ENCODE measurements at places on chromosomes 2 and 18.

- peak; percentile 95 for DNase-seq
Observed at GRCh38 chr18:3623769-3624545, 174.0 kb downstream of the TGIF1 start.

GRCh38 chr18:4248686-4249085 is 206.4 kb downstream of the DLGAP1 start:
- DNase-seq = no peak

DNA sequence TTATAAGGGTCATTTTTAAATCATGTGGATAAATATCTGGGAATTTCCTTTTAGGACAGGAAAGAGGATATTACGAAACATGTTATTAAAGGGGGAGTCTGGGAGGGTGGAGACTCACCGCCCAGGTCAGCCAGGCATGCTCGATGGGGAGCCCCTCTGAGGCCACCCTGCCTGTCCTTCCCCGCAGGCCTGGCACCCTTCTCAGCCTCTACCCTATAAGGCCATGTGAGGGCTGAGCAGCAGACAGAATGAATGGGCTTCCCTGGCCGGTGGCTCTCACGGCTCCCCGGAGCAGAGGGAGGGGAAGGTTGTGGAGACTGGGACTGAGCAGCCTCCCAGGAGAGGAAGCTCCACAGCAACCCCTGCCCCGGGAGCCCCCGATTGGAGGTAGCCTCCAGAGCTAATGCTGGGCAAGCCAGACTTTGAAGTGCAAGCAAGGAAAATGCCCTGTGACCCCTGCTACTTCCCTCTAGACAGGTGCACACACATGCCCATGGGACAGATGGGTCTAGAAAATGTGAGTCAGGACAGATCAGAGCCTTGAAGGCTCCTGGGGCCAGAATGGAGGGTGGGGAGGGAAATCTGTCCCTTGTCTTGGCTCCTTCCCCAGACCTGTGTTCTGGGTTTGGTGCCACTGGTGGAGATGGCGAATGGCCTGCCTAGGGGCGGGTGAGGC is 13.2 kb upstream of the ARMC9 start:
- DNase-seq = no peak

GRCh38 chr2:19059076-19059475 is 299.3 kb downstream of the OSR1 start:
- no peak for DNase-seq

GRCh38 chr18:46542545-46542944 is 114.5 kb downstream of the LOXHD1 start:
- no peak for DNase-seq

- peak; percentile 81 for DNase-seq
Observed at GRCh38 chr2:40403233-40403836, 48.6 kb downstream of the SLC8A1 start.

DNA sequence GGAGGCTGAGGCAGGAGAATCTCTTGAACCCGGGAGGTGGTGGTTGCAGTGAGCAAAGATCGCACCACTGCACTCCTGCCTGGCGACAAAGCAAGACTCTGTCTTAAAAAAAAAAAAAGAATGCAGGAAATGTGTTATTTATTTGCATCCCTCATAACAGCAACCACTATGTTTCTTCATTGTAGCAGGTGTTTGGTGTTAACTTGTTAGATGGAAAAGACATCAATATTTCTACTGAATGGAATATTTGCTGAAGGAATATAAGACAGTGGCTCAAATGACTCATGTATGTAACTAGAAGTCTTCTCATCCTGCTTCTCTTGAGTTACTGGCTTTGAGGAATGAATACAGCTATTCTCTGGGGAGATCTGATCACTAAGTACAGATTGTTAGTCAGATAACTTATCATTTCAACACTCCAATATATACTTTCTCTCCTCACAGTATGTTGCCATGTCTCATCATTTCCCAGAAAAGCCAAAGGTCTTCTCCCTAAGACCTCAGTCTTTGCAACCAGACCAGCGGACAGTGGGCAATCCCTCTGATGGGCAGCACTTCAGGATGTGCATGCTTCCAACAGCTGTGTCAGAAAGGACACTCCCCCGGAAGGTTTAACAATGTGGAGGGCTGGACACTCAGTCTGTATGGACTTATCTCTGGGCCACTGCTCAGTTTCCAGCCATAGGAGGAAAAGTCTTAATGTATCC is 104.4 kb upstream of the STK17B start:
- no peak for DNase-seq

- peak; percentile 95 for DNase-seq
Observed at GRCh38 chr18:58572181-58572580, 56.7 kb downstream of the ALPK2 start.

DNA sequence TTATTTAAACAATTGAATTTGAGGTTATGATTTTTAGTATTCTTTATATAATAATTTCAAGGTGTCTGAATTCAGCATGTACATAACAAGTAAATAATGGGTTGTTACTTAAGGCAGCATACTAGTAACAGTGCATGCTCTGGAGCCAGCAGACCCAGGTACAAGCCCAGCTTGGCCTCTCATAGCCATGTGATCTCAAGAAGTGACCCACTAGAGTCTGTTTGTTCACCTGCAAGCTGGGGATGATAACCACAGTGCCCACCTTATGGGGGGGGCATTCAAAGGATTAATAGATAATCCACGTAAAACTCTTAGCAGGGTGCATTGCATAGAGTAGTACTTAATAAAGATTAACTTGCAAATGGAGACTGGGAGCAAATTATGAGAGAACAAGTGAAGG is 163.6 kb downstream of the TRABD2A start:
- no peak for DNase-seq

DNA sequence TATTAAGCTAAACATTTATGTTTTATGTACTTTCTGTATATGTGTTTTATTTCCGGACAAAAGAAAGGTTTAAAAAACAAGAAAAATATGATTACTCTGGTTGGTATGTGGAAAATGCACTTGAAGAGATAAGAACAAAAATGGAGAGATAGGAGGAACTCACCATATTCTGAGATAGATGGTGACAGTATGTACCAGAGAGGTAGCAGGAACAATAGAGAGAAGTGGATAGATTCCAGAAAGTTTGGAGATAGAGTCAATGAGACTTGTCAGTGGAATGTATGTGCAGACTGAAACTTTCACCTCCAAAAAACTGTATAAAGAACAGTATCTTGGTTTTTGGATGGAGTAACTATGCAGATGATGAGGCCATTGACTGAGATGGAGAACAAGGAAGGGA is 105.6 kb upstream of the FSHR start:
- DNase-seq = no peak

DNA sequence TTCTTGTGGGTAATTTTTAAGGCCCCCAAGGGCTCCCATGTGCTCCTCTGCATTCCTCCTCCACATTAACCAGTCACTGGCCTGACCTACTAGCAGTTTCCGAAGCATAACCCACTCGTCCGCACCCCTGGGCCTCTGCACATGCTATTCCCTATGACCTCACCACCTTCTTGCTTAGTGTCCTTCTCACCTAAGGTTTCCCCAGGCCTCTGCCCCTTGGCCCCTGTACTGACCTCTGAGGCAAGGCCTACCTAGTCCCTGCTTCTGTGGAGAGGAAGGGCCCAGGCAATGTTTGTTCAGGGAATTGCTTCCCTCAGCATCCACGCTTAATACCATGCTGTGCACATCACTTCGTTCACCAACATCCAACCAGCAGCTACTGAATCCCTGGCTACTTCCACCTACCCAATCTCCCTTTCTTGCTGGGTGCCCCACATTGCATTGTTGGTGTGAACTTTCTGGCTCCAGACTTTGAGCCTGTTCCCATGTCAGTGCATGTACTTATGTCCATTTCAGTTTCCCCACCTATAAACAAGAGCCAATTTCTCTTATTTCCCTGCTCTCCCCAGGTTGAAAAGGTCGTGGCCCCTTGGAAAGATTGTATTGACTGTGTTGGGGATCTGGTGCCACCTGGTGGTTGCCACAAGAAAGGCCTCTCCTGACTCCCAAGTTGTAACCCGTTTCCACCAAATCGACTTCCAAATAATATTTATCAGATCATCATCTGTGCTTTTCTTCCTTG is 19.2 kb upstream of the TMEM177 start:
- no peak for DNase-seq

GRCh38 chr18:75156139-75156750 is 52.7 kb downstream of the PTGR3 start:
- no peak for DNase-seq

DNA sequence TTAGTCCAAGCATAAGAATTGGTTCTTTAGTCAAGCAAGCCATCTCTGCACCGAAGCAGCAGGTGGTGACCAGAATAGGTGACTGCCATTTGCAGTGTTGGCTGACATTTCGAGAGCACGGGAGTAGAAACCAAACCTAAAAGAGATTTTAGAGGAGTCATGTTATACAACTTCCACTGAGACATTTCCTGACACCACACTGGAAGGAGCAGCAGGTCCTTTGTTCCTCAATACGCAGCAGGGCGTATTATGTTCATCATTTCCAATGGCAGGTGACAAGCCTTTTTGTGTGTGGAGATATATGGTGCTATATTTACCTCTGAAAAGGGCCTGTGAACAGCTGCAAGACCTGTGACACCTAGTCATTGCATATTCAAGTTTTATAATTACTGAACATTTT is 418.8 kb upstream of the NETO1 start:
- no peak for DNase-seq

GRCh38 chr18:74457043-74457724 is at the start of gene DIPK1C:
Gene DIPK1C, minus strand, starts transcription at chr18:74457308. Its CDS starts 49 bp downstream, at chr18:74457259.
- no peak for DNase-seq

- DNase-seq = peak; percentile 33
Observed at GRCh38 chr2:223941579-223942277, 3.4 kb downstream of the WDFY1 start.

GRCh38 chr18:45910405-45911023 is 56.6 kb downstream of the EPG5 start:
- DNase-seq = no peak

DNA sequence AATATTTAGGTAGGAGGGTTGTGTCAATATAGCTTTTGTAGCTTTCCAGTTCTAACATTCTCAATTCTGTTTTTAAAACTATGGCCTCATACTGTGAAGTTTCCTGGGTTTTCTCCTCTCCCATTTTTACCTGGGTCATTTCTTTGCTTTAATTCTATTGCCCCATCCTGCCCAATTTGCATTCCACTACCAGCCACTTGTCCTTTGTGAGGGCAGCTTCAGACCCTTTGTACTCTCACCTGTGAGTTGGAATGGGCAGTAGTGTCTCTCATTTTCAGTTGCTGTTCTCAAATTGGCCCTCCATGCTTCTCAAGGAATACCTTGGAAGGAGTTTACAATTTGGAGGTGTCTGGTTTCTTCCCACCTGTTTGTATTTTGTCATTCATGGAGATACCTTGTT is 108.4 kb downstream of the CAMKMT start:
- no peak for DNase-seq

GRCh38 chr2:57549642-57550102 is 496.9 kb upstream of the VRK2 start:
- no peak for DNase-seq

- DNase-seq = no peak
Observed at GRCh38 chr2:210190345-210190744, 19.1 kb upstream of the KANSL1L start.

- DNase-seq = no peak
Observed at GRCh38 chr2:23940718-23941620, 706 bp downstream of the UBXN2A start.

DNA sequence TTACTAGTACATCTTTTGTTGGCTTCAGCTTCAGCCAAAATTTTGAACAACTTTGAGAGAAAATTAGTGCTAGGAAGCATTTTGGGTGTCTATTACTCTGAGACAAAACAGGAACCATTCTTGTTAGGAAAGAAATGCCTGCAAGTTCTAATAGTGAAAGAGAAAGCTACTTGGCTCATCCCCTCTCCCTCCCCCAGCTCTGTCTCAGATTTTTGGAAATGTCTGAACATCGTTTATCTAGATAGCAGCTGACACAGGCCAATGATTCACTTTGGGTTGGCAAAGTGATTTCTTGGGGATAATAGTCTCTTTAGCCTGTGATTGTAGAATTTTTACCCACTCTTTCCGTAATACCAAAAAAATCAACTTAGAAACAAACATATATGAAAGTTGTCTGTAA is 42.3 kb upstream of the PTPRM start:
- no peak for DNase-seq

- no peak for DNase-seq
Observed at GRCh38 chr2:8412586-8412985, 269.3 kb upstream of the ID2 start.

GRCh38 chr2:226797989-226798421 is 1.6 kb downstream of the IRS1 start:
- no peak for DNase-seq

GRCh38 chr2:144738749-144739148 is 218.8 kb upstream of the ZEB2 start:
- DNase-seq = no peak

DNA sequence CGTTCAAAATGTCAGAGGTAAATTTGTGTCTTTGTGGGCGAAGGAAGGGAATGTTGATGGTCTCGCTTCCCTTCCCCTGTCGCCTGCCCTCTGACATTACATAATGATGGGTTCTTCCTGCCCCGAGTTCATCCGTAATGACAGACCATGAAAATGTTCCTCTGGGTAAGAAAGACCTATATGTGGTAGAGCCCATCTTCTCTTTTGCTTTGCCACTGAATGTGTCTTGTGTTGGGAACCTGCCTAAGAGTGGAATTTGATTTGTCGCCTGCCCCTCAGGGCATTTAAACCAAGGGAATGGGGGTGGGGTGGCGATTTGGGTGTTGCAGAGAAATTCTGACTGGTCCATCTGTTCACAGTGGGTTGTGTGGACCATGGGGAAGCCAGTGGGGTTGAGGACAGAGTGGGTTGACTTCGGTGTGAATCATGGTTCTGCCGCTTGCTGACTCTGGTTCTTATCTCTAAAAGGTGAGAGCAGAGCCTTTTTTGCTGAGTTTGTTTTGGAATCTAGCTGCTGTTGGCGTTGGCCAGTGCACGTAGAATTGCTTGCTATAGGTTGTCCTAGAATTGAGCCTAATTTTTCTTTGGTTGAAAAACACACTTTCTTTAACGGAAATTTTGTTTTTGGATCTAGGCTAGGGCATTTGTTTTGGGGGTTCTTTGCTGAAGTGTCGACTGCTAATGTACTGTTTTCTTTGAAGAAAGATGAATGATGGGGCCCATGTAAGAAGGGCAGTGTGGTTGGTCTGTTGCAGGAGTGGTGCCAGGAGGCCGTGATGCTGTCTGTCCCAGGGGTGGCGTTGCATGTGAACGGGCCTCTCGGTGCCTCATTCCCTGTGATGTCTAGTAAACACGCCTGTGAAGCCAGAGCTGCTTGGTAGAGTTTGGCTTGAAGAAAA is 1.3 kb downstream of the INPP4A start:
- DNase-seq = no peak

DNA sequence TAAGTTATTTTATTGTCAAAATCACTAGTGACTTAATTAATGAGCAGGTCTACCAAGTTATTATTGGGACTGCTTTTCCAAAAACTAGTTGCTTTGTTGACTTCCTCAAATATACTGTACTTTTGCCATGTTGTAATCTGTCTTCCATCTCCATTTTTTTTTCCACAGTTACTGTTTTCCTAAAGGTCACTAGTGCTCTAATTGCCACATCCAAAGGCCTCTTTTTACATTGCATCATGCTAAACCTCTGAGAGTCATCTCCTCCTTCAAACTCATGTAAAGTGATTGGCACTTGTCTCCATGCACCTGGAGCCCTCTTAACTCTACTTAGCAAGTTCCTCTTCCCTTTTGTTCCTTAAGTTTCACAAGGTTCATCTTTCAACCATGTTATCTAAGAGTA is 11.8 kb downstream of the PMAIP1 start:
- DNase-seq = no peak

- no peak for DNase-seq
Observed at GRCh38 chr2:233112776-233113452, 52.8 kb downstream of the INPP5D start.

Data from AG04449 (cell line).